ENCODE measurements at places on chromosomes 12 and 14.

DNA sequence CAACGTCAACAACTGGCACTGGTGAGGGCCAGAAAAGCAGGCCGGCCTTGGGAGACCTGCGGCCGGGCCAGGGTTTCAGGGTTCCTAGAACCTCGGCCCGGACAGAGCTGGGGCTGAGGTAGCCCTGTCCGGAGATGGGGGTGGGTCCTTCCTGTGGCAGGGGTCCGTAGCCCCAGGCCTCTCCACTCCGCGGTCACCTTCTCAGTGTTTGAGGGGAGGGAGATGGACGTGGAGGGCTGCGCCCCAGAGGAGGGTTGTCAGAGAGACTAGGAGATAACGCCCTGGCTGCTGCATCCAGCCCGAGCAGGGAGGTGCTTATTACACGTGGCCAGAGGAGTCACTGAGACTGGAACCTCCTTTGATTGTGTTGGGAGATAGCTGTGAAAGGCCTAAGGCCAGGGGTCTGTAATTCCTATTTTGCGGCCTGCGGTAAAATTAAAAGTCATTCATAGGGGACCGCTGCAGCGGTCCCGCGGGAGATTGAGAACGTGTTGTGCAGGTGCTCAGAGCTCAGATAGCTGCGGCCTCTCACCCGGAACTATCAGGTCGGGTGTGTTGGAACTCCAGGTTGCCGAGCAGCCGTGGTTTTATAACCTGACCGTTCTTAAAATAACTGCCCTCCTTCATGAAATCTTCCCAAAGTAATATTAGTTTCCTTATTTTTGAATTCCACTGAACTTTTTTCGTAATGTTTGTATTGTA, 507 bp downstream of the AHSA1 start:
- DNase-seq = peak; percentile 36

DNA sequence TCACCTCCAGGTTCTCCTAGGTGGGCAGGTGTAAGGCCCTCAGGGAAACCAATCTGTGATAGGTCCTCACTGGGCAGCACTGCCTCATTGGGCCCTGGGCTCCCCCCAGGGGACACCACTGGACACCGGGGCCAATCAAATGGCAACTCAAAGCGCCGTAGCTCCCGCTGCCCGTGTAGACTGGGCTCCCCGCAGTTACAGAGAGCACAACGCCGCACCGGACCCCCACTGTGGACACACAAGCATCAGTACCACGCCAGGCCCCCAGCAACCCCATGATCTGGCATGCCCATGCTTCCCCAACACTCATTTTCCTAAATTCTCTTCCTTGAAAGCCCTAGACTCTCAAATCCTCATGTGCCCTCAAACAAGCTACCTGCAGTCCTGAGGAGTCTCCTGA, 6.1 kb downstream of the KMT2D start:
- DNase-seq = no peak

- DNase-seq = peak; percentile 36
Measured at GRCh38 chr14:66395300-66395699, 90.9 kb upstream of the CCDC196 start.

GRCh38 chr14:104076743-104077142, 8.8 kb upstream of the ASPG start:
- DNase-seq = no peak

DNA sequence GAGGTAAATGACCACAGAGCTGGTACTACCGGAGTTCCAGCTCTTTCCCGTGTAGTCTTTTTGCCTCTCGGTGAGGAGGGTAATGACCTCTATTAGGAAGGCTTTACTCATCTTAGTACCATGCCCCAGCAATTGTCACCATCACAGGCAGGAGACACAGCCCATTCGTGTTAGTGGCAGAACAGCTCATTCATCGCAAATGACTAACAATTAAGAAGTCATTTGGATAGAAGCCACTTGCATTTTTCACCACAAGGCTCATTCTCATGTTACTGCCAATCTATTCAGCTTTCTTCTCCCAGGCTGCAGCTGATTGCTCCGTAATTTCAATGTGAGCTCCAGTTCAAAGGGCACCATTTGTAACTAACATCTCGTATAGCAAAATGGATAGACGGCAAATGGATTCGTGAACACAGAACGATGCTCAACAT, 718.8 kb upstream of the TMEM132C start:
- DNase-seq = no peak

DNA sequence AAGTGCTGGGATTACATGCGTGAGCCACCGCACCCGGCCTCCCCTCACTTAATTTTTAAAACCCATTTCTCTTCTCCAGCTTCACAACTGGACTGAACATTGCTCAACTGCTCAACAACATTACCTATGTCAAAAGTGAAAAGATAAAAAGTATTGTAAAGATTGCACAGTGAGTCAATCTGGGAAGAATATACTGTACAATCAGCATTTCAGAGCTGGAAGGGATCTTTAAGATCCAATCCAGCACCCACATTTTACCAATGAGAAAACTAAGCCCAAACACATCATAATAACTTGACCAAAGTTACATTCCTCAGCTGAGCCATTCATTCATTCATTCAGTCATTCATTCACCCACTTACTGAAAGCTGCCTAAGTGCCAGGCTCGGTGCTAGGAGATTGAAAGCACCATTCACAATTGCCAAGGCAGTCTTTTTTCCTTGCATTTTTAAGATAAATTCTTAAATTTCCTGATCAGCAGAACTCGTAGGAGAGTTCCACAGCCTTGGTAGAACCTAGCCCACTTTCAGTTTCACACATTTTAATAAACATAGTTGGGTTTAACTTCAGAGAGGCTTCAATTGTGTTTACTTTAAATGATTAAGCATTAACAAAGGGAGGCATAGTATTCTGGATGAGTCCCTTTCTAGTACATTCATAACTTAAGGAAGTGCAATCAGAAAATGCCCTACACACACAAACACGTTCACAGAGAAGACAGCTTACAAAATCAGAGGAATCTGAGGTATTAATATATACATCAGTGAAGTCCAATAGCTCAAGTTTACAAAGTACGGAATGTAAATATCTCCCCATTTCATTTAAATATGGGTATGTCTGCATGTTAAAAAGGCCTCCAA, 3.0 kb downstream of the GALNT4 start:
- no peak for DNase-seq

DNA sequence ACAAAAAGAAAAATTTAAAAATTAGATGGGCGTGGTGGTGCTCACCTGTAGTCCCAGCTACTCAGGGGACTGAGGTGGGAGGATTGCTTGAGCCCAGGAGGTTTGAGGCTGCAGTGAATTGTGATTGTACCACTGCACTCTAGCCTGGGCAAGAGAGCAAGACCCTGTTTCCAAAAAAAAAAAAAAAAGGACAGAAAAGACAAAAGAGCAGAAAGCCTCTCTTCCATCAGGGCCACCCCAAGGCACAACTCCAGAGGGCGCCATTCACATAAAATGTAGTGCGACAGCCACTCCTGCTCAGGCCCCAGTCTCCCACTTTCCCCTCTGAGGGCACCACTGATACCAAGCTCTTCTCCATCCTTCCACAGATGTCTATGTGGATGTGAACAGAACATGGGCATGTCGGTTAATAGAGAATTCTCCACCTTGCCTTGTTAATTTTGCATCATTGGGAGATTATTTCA, 41.8 kb downstream of the DGLUCY start:
- no peak for DNase-seq

DNA sequence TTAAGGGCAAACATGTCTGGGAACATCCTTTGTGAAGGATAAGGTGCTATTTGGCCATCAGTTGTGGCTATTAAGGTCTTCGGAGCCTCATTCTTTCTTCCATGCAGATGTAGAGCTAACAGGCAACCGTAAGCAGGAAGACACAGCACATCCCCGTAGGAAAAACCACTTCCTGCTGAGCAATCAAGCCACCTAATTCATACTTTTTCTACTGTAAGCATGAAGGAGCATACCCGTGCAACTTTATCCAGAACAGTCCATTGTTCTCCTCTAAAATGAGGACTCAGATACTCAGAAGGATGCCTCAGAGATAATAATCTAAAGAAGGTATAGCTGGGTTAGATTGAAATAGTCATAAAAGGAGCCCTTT, 232.0 kb downstream of the PPM1H start:
- no peak for DNase-seq

GRCh38 chr12:99068993-99069747, 424.1 kb downstream of the APAF1 start:
- DNase-seq = no peak

- DNase-seq = no peak
Measured at GRCh38 chr12:96889273-96889933, 17.7 kb upstream of the NEDD1 start.

GRCh38 chr14:101505236-101505970, 55.9 kb upstream of the DIO3 start:
- no peak for DNase-seq

- no peak for DNase-seq
Measured at GRCh38 chr14:50335389-50335788, 23.3 kb downstream of the DMAC2L start.

DNA sequence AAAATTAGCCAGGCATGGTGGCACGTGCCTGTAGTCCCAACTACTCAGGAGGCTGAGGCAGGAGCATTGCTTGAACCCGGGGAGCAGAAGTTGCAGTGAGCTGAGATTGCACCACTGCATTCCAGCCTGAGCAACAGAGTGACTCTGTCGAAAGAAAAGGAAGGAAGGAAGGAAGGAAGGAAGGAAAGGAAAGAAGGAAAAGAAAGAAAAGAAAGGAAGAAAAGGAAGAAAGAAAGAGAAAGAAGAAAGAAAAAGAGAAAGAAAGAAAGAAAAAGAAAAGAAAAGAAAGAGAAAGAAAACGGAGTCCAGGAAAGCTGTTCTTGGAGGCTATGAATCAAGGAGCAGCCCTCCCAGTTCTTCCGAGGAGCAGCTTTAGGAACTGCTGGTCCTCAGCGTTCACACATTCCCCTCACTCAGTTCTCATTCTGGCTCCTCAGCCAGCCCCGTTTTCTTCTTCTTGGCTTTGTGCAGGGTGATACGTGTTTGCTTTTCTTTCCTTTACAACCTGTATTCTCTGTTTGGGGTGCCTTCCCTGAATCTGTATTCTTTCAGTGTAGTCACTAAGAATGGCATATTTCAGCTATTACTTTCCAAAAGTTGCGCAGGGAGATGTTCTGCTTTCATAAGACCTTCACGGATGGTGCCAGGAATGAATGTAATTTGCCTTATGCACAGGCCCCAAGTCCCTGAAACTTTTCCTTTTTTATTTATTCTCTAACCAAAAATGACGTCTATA, 12.2 kb downstream of the FBXL14 start:
- DNase-seq = no peak

DNA sequence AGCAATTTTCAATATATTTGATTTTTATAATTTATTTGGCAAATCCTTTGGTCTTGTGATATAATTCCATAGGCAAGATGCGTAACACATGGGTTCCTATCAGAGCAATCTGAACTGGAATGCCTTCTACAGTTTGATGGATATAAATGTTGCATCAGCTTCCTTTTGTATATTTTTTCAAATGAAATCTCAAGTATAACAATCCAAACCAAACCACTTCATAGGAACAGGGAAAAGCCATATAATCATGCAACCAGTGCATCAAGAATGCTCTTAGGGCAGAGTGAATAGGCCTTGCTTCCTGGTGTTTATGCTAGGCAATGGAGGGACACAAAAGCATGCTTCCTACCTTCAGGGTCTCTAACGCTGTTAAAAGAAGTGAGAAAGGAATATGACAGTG, 34.5 kb downstream of the EFCAB11 start:
- DNase-seq = no peak

DNA sequence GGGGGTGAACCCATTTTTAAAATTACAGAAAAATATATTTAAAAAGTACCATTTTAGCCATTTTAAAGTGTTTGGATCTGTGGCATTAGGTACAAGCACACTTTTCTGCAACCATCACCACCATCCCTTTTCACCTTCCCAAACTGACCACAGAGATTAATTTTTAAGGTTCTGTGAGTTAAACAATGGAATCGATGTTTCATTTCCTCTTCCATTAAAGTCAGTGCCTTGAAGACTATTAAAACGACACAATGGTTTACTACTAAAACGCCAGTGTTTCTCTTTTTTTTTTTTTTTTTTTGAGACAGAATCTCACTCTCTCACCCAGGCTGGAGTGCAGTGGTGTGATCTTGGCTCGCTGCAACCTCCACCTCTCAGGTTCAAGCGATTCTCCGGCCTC, 78.1 kb upstream of the GPR68 start:
- DNase-seq = no peak

GRCh38 chr12:103105971-103106597, 148.6 kb downstream of the ASCL1 start:
- no peak for DNase-seq
